Mesenchymal stem cell (in vitro differentiated cells and primary cell): ENCODE measurements at places on chromosomes 1 and 21.
A peak's percentile ranks its signal among the peaks of the same experiment; 100 is the strongest.

DNA sequence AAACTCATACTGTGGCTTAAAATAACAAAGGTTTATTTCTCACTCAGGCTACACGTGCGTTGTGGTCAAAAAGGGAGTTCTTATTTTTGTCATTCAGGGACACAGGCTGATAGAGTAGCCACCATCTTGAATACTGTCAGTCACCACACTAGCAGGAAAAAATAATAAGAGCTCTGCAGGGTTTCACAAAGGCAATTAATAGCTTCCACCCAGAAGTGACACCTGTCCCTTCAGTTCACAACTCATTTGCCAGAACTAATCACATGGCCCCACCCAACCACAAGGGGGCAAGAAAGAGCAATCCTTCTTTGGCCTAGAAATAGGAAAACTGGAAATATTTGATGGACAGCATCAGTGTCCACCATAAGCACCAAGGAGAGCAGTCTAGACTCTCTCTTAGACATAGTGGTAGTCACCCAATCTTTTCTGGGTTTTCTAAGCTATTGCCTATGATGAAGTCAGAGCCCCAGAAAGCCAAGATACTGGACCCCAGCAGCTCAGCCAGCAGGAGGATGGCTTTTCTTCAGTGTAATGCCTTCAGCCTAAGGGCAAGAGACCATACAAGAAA, 8.2 kb downstream of the HAPLN2 start:
- peak; percentile 74 for DNase-seq

GRCh38 chr1:24803220-24803619, 58.0 kb downstream of the CLIC4 start:
- no peak for DNase-seq

DNA sequence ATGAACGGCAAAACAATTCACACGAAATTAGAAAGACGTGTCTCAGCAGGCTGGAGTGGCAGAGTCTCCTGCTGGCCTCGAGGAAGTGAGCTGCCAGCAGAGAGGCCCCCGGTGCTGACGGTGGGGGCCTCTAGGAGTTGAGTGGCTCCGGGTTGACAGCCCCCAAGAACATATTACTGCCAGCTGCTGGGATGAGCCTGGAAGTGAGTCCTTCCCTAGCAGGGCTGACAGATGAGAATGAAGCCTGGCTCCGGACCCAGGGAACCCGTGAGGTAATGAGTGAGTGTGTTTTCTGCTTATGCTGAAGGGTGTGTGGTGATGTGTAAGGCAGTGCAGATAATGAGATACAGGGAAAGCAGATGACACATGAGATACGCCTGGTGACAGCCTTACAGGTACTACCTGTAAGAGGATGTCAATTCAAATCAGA, 23.5 kb upstream of the LRRC47 start:
- no peak for DNase-seq

GRCh38 chr1:16068356-16069270, 4.8 kb downstream of the FAM131C start:
- peak; percentile 36 for DNase-seq

GRCh38 chr1:185289880-185290279, 27.2 kb downstream of the IVNS1ABP start:
- no peak for DNase-seq

DNA sequence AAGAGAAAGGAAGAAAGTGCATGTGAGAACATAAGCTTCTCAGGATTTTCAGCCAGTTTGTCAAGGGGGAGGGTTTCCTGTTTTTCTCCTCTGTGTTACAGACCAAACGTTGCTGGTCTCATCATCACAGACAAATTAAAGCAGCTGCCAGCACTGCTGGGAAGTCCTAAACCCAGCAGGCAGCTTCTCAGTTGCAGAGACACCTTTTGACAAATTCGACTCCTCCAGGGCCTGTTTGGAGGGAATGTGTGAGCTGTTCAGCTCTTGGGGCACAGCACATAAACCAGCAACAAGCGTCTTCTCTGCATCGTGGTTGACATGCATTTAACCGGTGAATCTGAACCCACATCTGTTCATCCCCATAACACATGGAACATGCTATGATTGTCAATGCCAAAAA, 454.6 kb upstream of the RUNX1 start:
- DNase-seq: peak; percentile 14

GRCh38 chr1:109502364-109502851, 7.1 kb downstream of the AMIGO1 start:
- no peak for DNase-seq

GRCh38 chr1:40789342-40789598, 5.7 kb downstream of the KCNQ4 start:
- DNase-seq: no peak

- DNase-seq: peak; percentile 28
Measured at GRCh38 chr1:88462488-88463261, 221.4 kb upstream of the PKN2 start.

DNA sequence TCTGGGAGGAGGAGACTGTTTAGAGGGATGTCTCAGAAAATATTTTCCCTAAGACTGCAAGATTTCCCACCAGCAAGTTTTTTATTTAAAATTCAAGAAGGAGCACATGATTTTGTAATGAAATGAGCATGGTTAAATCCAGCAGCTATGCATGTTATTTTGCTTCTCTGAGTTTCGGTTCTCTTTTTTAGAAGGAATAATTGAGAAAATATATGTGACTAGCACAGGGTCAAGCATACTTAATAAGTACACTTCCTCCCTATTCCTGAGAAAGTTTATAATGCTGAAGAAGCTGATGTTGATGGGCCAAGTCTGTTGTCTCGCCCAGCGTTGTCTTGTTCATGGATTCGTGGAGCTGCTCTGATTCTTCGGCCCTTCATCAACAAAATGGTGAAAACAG, 51.2 kb downstream of the EXO1 start:
- DNase-seq: no peak

GRCh38 chr1:95578462-95578861, 344.5 kb downstream of the RWDD3 start:
- no peak for DNase-seq

DNA sequence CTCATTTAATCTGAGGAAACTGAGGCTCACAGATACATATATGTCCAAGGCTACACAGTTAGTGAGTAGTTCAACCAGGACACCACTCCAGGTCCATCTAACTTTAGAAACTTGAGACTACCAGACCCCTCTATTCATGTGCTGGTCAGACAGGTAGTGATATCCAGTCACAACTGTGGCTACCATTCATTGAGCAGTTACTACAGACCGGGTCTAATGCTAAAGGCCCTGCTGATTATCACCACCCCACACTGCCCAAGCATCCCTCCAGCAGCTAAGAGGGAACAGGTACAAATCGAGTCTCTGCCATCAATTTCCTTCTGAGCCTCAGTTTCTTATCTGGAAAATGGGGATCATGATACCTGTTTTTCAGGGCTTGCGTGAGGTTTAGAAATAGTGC, 5.3 kb downstream of the HPCA start:
- DNase-seq: no peak

GRCh38 chr1:117757668-117758067, 151.8 kb downstream of the TENT5C start:
- DNase-seq: peak; percentile 42

DNA sequence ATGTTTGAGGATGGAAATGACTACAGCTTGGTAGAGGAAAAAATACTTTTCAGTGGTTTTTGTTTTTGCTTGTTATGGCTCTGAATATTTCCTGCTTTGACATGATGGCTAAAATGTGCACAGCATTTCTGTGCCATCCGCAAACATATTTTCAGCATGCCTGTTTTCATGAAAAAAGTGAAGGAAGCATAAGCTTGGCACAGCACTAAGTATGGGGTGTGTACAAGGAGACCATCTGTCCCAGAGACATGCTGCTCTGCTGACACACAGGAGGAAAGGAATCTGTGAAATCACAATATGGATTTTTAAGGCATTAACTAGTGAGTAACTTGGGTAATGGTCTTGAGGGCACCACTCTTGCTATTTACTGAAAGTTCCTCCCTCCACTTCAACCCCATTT, 595.5 kb downstream of the RWDD3 start:
- no peak for DNase-seq

DNA sequence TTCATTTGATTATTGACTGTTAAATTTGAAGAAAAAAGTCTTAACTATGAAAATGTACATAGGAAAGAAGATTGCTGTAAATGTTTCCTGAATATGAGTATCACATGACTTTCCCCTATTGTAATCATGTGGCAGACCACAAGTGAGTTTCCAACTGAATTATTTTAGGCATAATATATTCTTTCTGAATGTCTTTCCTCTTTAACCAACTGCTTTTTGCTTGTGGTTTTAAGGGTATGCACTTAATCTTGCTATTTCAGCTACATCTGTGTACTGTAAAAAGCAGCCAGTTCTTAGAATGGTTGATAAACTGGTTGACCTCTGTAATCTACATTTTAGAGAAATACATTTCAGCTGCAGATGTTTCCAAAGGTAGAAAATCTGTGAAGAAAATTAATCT, 400.7 kb downstream of the NEGR1 start:
- no peak for DNase-seq

- no peak for DNase-seq
Measured at GRCh38 chr1:72355899-72356298, 73.6 kb upstream of the NEGR1 start.

- no peak for DNase-seq
Measured at GRCh38 chr21:38326899-38327298, 70.1 kb downstream of the KCNJ15 start.

DNA sequence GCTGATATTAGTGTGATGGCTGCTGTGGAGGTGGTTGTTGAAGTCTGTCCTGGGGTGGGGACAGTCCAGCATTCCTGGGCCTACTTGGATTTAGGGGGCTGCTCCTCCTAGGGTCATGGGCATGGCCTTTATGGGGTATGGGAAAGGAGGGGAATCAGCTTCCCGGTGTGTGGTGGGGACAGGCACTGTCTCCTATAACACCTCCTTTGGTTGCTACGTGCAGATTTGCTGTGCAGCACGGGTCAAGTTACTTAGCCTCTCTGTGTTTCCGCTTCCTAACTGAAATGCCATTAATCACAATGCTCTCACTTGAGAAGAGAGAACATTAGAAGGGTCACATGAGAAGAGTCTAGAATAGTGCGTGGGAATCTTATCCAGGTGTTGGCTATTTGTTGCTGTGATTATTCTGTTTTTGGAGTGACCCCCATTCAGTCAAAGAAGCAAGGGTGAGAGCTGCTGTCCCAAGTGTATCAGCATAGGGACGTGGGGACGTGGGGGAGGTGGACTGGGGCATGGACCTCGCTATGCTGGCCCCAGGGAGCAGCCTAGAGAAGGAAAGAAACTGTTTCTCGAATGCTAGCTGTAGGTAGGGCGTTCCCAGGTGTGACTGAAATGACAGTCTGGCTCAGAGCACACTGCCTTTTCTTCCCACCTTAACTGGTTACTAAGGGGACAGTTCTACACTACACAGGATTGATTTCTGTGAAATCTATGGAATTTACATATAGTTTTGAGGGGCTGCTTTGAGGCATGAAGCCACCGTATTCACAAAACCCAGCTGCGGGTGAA, 19.9 kb downstream of the SOX13 start:
- no peak for DNase-seq

- DNase-seq: no peak
Measured at GRCh38 chr1:208302699-208303238, 58.6 kb upstream of the PLXNA2 start.

GRCh38 chr1:229452956-229453801, 19.3 kb upstream of the ACTA1 start:
- peak; percentile 32 for DNase-seq

GRCh38 chr1:15932612-15933011, 43.3 kb downstream of the ZBTB17 start:
- DNase-seq: no peak

DNA sequence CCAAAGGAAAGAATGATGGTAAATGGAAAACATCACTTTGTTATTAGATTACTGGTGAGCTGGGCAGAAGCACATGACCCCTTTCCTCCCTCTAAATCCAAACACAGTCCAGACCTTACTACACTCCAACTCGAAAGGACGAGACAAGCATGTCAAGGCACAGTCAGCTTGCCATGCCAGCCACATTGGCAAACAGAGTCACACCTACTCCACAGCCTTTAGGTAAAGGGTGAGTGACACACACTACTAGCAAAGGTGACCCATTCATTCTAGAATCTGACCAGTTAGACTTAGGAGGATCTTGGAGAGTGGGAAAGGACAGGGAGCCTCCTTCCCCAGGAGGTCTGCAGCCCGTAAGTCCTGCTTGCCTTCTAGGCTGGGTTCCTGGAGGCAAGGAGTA, 3.0 kb downstream of the SLC44A3 start:
- no peak for DNase-seq

GRCh38 chr1:66931590-66931989, 6.8 kb downstream of the MIER1 start:
- DNase-seq: no peak

DNA sequence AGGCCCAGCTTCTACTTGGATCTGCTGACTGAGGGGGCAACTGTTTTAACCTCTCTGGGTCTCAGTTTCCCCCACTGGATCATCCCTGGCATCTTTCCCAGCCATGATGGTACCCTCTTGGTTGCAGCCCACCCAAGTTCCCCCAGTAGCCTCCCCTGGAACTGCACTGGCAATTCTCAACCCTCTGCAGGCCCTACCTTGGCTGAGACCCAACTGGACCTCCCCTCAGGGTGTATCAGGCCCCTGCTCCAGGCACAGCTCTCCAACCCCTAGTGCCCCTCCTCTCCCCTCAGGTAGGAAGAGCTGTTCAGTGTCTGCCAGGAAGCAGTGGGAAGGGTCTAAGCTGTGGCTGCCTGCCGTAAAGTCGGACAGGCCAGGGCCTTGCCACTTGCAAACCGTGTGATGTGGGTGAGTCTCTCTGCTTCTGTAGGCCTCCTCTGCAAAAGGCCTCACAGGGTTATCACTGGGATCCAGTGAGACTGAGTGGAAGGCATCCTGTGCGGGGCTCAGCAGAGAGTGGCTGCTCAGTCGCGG, 32.1 kb downstream of the RHBG start:
- DNase-seq: no peak

GRCh38 chr1:40982721-40983120, 3.2 kb downstream of the CTPS1 start:
- no peak for DNase-seq

DNA sequence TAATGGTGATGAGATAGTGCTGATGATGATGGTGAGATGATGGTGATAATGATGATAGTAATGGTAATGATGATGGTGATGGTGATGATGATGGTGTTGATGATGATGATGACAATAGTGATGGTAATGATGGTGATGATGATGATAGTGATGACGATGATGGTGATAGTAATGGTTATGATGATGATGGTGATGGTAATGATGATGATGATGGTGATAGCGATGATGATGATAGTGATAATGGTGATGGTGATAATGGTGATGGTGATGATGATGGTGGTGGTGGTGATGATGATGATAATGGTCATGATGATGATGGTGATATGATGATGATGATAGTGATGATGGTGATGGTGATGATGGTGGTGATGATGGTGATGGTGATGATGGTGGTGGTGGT, 384.6 kb downstream of the MATN1 start:
- no peak for DNase-seq

DNA sequence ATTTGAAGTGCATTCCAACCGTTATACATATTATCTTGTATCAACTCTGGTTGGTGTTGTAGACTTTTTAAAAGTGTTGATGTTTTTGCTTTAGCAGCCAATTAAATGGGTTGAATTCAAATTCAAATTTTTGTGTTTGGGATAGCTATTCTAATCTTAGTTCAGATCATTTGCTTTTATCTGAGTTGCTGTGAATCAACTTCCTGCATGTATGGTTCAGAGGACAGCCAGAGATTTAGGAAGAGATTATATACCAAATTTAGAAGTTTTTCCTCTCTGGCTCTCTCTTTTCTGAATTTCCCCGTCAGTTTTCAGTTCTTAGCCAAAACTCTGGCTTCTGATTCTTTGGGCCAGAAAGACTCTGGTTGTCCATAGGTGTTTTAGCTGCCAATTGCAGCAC, 415.5 kb downstream of the NUF2 start:
- no peak for DNase-seq

GRCh38 chr1:60562740-60563139, 489.2 kb upstream of the C1orf87 start:
- no peak for DNase-seq

- DNase-seq: no peak
Measured at GRCh38 chr1:212294983-212295382, 9.8 kb downstream of the PPP2R5A start.
